ENCODE measurements at places on chromosomes 12 and 14.

DNA sequence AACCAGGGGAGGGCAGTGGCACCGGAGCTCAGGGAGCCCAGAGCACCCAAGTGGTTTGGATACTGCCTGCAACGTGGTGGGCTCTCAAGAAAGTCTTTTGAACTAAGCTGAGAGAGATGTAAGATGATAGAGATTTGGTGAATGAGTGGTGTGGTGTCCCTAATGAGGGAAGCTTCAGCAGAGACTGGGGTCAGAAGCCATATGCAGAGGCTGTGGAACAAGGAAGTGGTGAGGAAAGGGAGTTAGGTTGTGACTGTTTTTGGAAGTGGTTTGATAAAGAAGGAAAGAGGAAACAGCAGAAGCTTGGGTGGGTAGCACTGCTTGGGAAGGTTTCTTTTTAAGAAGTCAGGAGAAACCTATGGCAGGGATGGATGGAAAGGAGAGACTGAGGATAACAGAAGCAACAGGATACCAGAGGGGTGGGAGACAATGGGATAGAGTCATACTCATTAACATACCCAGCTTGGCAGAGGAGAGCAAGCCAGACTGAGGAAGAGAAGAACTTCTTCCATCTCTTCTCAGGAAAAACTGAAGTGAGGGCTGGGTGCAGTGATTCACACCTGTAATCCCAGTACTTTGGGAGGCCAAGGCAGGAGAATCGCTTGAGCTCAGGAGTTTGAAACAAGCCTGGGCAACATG lies 24.1 kb downstream of the SLC4A8 start:
- DNase-seq = no peak

GRCh38 chr12:62714774-62715721 lies 219.9 kb downstream of the PPM1H start:
- no peak for DNase-seq

DNA sequence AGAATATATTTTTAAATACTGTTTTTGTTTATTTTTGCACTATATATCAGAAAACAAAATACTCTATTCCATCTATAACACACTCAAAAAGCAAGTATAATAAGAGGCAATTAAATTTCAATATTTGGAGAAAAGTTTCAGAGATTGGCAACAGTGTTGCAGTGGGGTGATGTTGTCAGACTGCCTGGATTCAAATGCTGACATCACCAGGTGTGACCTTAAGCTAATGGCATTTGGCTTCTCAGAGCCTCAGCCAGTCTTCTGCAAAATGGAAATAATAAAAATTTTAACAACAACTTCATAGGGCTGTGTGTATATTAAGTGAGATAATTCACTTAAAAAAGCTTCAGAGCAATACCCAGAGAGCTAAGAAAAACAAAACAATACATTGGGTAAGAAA lies 74.7 kb downstream of the TMTC1 start:
- DNase-seq = no peak

- DNase-seq = no peak
These were observed 33.1 kb downstream of the KNTC1 start for GRCh38 chr12:122560138-122560537.

GRCh38 chr12:95207407-95207806 lies 9.9 kb downstream of the FGD6 start:
- no peak for DNase-seq

DNA sequence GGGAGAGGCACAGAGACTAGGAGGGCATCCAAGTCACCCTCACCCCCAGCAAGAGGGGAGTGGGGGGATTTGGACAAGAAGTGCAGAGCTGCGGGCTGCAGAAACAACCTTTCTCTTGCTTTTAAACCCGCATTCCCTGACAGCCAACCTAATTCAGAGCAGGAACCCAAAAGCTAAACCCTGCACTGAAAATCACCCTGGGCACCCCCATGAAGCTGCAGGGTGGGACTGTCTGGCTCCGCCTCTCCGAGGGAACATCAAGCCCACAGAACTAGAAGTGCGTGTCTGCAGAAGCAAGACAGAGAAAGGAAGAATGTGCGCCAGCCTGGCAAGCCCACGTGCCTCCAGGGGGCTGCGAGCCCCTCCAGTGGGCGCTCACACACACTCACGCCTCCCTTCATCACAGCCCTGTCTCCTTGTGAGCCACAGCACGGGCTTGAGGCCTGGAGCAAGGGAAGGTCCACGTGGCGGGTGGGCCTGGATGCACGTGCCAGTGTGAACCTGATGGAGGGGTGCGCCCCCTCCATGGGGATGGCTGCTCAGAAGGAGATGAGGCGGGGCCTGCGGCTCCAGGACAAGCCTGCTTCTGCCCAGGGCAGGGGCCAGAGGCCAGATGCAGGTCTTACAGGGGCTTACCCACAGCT lies 27.8 kb upstream of the PNMA1 start:
- no peak for DNase-seq

DNA sequence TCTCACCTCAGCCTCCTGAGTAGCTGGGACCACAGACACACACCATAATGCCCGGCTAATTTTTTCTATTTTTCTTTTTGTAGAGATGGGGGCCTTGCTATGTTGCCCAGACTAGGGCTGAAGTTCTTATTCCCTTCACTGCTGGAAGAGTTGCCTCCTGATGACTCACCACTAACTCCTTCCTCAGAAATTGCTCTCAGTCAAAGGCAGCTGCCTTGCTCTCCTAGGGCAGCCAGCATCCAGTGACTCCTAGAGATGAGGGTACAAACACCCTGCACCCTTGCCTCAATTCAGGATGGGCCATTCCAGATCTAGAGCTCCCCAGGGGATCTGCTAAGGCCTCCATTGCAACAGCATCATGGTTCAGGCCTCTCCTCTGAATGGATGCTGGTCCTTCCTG lies 54.0 kb upstream of the RASSF8 start:
- no peak for DNase-seq

DNA sequence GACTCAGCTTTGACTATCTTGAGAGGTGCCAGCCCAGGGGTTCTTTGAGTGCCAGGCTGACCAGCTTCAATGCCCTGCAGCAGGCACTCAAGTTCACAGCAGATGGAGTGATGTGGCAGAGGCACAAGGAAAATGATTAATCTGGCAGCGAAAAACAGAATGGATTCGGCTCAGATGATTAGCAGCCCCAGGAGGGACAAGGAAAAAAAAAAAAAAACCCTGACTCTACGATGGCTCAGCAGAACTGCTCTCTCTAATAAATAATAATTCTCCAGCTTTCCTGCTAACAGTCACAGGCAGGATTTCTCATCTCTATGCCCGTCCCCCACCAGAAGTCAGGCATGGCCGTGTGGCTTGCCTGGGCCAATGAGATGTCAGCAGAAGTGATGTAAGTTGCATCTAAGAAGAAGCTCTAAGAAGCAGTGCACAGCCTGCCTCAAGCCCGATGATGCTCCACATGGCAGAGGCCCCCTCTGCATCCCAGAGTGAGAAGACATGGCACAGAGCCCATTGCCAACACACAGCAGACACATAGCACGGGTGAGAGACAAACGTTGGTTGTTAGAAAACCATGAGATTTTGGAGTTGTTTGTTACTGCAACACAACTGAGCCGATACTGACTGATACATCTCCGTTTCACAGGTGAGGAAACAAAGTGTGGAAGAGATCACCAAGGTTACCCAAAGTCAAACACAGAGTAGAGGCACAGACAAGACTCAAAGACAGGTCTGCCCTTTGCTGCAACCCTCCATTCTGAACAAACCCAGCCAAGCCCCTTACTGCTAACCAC lies 111.0 kb downstream of the SCARB1 start:
- DNase-seq = no peak

DNA sequence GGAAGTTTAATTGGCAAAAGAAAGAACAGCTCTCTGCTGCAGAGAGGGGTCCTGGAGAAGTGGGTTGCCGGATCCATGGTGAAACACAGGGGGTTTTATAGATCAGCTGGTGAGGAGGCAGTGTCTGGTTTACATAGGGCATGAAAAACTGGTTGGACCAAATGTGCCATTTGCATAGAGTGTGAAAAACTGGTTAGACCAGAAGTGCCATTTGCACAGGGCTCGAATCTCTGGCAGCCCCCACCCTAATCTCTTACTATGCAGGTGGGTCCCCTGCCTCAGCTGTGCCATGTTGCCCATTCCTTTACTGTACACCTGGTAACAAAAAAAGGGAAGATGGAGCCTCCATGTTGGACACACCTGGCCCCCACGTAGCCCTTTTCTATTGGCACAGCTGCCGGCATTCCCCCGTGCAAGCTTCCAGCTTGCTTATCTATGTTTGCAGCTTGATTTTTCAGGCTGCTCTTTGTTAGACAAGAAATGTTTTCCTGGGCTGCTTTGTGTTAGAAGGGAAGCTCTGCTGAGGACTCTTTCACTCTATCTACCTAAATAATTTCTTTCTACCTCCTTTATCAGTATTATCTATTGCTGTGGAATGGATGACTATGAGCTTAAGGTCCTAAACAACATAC lies 61.1 kb upstream of the TMEM132D start:
- no peak for DNase-seq

DNA sequence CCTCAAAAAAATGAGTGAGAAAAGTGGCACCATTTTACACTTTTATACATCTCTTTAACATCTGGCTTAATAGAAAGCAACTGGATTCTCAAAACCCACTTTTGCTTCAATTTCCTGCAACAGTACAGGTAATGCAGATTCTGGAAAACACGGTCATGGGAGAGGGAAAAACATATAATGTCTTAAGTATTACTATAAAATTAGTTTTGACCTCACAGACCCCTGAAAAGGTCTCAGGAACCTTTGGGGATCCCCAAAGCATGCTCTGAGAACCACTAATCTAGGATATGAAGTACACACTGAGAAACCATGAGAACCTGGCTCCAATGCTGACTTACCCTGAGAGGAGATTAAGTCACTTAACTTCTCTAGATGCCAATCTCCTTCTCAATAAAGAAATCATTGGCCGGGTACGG lies 64.7 kb downstream of the PPP2R5E start:
- DNase-seq = no peak

DNA sequence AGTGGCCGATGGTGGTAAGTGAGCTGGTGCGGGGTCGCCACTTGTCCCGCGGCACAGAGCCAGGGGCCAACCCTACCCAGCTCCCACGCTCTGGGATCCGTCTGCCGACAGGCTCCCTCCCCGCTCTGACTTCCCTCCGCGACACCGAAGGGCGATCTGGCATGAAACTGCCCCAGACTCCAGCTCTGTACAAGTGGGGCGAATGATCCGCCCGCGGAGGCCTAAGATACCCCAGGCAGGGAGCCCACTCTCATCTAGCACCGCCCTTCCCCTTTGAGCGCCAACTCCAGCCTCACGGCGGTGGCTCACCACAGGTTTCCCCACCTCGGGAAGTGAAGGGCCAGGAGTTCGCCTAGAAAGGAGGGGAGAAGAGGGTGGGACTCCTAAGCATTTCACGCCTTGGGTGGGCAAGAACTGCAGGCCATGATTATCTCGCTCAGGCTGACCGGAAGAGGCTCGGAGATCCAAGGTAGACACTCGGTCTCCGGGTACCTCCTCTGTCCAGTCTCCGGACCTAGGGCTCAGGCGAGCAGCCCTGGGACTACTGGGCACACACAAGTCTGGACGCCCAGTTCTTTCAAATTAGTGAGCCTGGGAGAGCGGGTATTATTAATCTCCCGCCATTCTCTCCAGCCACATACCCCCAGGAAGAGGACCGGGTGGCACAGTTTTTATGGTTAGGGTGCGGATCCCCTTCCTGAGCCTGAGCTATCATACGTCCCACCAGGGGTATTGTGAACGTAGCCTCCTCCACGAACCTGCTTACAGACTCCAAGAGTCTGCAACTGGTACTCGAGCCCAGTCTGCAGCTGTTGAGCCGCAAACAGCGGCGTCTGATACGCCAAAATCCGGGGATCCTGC lies 849 bp downstream of the WNT1 start:
- no peak for DNase-seq

GRCh38 chr14:96268431-96269358 lies 12.7 kb downstream of the BDKRB1 start:
- peak; percentile 86 for DNase-seq

DNA sequence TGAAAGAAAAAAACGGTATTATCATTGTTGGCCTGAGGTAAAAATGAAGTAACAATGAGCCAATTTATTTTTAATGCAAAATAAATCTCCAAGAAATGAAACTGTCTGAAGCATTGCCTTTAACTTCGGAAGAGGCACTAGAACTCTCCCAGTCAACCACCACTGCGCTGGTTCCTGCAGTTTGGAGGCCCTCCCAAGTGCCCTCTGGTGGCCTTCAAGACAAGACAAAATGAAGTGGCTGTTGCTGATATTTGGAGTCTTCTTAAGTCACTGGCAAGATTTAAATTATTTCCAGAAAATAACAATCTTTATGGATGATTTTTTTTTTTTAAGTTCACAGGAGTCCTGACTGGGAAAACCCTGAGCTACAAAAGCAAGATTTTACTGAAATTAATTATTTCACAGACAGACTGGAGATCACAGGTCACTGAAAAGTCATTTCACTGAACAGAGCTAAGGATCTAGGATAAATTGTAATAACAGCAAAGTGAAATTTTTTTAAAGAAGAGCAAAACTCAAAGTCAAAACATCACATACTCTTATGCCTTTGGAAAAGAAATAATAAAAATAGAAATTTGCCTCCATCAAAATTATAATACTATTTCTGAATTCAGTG lies 58.2 kb downstream of the DICER1 start:
- DNase-seq = no peak

DNA sequence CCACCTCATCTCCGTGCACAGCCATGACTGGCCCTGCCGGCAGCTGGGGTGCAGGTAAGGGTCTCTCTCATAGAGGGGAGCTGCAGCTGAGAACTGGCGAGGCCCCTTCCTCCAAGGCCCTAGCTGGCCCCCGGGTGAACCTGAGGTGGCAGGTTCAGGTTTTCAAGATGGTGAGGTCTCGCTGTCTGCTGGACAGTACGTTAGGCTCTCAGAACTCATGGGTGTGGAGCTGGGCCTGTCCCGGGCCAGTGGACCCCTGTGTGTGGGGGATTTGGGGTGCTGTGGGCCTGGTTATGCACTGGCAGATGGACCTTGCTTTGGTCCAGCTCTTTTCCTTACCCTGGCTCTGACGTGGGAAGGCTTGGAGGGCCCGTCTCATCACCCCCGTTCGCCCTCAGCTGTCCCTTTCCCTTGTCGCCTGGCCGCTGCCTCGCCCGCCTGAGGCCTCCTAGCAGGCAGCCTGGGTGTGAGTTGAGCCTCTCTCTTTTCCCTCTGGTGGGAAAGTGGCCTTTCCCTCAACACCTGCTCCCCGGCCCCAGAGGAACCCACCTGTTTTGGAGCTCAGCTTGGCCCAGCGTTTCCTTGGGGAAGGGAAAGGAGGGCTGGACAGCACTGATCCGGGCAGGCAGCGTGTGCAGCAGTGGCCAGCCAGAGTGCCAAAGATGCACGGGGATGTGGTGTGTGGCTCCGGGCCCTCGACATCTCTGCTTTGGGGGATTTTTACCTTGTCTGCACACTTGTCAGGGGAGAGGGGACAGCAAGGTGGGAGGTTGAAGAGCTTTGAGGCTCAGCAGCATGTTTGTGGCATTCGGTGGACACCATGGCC lies 28.3 kb downstream of the IL31 start:
- DNase-seq = no peak

GRCh38 chr14:68730811-68731425 lies 61.9 kb downstream of the ZFP36L1 start:
- DNase-seq = no peak

All from kidney epithelial cell (primary cell).